ENCODE measurements at places on chromosomes 2 and 18.

DNA sequence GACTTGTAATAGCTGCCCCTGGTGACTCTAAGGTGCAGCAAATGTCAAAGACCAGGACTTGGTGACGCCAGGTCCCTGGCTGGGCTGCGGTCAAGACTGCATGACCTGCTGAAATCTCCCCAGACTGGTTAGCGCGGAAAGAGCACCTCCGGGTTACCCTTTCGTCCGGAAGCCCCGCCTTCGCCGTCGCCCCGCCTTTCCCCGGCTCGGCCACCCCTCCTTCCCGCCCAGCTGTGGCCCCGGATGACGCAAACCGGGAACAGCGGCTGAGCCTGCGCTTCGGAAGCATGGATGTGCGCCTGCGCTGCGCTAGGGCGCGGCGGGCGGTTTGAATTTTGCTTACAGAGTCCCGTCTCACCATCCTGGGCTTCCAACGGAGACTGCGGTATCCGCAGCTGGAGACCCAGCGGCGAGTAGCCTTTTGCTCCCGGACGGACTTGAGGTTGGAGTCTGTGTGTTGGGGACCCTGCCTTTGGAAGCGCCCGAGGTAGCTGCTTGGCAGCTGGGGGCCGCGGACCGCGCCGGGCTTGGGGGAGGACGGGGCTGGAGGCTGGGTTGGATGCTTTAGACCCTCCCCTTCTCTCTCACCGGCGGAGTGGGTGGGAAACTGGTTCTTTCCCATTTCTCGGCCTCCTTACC is at the start of gene SKA1:
Gene SKA1, plus strand, starts transcription at position 294 of the 639 bp plus-strand sequence. CDS start 785 bp downstream, outside the sequence.
- DNase-seq, result peak; percentile 89

DNA sequence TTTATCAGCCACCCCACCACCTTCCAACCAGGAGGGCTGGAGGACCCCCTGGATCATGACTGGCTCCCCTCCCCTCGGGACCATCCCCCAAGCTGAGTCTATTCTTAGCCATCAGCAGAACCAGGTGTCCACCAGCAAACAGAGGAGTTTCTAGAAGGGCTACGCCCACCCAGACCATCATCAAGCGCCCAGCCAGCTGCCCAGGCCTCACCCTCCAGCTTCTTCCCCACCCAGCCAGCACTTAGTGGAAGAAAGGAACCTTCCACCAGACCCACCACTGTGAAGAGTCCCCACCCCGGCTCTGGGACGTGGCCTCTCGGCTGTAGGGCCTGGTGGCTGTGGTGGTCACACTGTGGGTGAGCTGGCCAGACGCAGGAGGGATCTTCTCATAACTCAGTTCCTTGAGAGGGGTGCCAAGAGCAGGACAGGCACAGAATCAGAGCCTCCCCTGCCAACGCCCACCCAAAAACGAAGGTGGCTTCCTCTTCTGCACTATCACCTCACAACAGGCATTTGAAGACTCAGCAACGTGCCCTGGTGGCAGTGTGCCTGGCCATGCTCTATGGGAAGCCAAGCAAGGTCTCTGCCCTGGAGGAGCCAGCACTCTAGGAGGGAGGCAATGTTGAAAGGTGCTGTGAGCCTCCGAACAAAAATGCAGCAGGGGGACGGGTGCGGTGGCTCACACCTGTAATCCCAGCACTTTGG is 19.0 kb downstream of the BIN1 start:
- DNase-seq, result no peak

DNA sequence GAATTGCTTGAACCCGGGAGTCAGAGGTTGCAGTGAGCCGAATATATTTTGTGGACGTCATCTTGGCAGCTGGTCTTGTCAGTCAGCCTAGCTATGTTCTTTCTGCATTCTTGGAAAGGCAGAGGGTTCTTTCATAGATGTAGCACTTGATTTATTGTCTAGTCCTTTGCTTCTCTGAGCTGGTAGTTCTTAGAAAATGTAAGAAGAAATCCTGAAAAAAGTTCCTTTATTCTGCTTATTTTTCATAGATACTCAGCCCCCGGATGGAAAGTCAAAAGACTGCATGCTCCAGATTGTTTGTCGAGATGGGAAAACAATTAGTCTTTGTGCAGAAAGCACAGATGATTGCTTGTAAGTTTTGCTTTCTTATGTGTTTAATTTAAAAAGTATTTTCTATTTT is 21.3 kb downstream of the PLEKHB2 start:
- DNase-seq, result no peak

GRCh38 chr2:72917877-72918553 is 696 bp downstream of the EMX1 start:
- DNase-seq, result no peak

DNA sequence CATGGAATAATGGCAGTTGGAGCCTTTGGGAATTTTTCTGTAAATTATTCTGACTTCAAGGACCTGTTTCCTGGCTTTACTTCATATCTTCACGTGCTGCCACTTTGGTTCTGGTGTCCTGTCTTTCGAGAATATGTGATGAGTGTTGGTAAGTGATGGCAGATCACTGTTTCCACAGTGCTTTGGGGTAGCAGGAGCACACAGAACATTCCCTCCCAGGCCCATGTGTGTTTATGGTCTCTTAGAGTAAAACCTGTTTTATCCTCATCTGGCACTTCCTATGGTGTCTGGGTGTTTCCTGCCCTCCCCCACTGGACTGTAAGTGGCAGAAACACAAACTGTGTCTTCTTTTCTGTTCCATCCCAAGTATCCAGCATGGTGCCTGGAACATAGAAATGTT is 17.9 kb downstream of the MOGAT1 start:
- no peak for DNase-seq

DNA sequence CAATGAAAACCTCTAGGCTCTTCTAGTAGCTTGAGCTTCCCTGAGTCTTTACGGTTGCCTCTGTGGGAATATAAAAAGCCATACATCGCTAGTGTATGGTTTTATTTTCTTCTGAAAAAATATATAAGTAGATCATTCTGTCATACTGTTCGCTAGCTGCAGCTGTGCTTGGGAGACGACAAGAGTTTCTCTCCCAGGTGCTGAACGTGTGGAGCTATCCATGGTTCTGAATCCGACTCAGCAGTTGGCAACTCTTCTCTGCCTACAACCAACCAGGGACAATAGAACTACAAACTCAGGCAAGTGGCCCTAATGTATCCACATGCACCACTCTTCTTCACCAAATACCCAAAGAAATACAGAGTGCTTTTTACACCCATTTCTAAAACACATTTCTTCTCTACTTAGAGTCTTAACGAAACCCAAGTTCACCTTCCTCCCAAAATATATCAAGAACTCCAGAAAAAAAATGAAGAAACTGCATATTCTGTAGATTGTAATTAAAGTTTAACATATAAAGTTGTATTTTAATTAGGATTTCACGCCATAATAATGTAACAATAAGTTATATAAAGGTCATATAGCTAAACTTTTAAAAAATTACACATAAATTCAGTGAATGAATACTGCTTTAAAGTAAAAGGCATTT is 2.2 kb upstream of the KCNH7 start:
- DNase-seq, result no peak

DNA sequence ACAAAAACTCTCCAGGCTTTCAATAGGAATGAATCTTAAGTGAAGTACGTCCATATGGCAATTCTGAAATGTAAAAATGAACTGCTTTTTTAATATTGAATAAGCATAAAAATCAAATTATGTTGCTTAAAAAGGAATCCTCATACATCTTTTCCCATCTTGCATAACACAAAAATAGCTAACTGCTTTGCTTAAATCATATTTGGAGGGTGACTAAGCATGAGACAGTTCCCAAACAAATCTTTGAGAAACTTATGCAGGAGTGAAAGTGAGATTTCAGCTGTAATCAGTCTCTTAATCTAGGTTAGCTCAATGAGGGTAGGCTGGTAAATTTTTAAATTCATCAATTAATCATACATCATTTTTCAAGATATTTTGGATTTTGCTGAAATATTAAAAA is 111.5 kb downstream of the MBD5 start:
- no peak for DNase-seq

GRCh38 chr18:52991246-52991645 is 651.2 kb downstream of the DCC start:
- DNase-seq, result no peak

- no peak for DNase-seq
These were observed 120.5 kb downstream of the CCBE1 start for GRCh38 chr18:59576541-59577385.

DNA sequence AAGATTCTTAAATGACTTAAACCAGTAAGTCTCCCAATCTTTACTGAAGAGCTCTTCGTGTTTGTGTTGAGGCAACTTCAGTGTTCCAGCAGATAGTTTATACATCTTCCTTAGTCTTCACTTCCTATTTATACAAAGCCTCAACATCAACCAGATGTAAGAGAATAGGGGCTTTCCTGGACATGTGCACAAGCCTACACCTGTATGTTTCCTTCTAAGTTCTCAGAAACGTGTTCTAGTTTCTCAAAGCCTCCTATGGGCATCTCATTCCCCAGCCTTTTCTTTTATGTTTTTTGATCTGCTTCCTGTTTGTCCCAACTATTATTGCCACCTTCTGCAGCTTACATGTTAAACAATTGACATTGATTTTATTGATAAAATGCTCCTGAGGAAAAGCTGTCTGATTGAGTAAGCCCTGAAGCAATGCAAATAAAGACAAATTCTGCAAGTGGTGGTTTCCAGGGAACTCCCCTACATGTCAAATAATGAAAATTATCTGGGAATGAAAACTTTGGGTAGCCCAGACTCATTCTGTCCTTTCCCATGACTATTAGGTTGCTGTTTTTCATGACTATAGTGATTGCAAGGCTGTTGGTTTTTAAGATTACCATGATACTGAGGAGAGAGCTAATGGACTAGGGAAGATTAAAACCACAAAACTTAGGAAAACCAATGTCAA is 663.3 kb upstream of the ACVR2A start:
- no peak for DNase-seq

DNA sequence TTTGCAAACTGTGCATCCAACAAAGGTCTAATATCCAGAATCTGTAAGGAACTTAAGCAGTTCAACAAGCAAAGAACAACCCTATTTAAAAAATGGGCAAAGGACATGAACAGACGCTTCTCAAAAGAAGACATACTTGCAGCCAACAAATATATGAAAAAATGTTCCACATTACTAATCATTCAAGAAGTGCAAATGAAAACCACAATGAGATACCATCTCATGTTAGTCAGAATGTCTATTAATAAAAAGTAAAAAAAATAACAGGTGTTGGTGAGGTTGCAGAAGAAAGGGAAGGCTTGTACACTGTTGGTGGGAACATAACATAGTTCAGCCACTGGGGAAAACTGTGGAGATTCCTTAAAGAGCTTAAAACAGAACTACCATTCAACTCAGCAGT is 126.2 kb downstream of the NAT8 start:
- no peak for DNase-seq

GRCh38 chr2:667332-667999 is 9.7 kb downstream of the TMEM18 start:
- no peak for DNase-seq

DNA sequence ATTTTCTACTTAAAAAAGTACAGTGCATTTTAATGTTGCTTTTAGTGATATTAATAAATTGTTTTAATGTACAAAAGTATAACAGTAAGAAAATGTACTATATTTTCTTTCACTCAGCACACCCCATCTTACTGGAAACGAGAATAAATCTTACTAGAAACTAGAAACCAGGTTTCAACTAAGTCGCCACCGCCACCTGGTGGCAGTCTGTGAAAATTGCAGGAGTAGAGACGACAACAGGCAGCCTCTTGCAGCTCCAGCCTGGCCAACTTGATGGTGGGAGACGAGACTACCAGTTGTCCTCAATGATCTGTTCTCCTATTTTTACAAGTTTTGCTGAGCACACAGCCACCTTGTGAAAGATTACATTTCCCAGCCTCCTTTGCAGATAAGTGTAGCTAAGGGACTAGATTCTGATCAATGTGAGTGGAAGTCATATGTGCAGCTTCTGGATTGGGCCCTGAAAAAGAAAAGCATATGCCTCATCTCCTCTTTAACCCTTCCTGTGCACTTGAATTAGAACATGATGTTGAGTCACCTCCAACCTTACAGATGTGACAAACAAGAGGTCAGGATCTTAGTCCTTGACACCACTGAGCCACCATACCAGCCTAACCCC is 8.7 kb downstream of the OTOF start:
- DNase-seq, result no peak

DNA sequence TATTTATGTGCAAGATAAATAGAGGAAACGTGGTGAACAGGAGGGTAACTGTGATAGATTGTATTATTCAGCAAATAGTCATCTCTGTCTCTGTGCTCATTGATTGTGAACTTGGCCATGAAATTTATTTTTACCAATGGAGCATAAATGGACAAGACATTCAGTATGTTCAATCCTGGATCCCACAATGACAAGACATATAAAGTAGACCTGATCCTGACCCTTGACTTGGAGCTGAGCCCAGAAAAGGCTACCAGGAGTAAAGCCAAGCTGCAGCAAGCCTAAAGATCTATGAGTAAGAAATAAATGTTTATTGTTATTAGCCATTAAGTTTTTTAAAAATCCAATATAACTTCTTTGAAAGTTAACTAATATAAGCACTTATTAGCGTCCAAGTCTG is 531.2 kb downstream of the PIK3C3 start:
- no peak for DNase-seq

DNA sequence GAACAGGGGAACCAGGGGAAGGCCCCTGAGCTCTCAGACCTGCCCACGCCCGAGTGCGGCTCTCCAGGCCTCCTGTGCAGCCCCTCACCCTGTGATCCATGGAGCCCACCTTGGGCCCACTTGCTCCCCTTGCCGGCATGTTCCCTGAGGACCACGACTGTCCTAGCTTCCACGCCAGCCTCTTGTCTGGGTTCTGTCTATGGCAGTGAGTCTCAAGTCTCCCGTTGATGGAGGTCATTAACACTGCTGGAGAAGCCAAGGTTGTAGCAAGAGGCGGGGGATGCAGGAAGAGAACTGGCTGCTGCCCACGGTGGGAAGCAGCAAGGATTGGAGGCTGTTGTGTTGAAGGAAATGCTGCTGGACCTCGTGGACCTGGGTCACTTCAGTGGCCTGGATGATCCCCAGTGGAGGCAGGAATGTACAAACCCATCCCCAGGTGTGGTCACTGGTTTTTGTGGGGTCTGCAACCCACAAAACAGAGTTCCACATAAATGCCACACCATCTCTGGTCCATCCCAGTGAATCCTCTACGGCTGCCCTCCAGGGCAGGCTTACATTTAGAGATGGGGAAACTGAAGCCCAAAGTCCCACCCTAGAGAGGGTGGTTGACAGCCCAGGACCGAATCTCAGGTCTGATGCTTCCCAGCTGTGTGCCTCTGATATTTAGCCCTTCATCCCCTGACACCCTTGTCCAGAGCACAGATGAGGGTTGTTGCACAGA is 150.3 kb downstream of the NDUFA10 start:
- no peak for DNase-seq

DNA sequence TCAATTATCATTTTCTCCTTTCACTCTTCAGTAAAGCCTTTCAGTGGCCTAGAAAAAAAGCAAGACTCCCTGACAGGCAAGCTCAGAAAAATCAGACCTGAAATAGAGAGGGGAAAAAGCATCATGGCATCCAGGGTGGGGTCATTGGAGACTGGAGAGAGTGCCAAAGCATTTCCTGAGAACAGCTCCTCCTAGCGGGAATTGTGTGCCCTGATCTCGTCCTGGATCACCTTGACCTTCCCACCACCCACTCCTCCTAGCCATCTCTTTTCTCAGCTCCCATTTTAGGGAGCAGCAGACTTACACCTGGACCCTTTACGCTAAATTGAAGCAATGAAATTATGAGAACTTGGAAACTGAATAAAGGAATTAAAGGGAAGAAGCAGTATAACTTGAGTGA is 176.6 kb downstream of the VWC2L start:
- no peak for DNase-seq

GRCh38 chr2:108297436-108298141 is 8.9 kb downstream of the SULT1C2 start:
- DNase-seq, result no peak
